ENCODE measurements at places on chromosomes 5 and 9.

DNA sequence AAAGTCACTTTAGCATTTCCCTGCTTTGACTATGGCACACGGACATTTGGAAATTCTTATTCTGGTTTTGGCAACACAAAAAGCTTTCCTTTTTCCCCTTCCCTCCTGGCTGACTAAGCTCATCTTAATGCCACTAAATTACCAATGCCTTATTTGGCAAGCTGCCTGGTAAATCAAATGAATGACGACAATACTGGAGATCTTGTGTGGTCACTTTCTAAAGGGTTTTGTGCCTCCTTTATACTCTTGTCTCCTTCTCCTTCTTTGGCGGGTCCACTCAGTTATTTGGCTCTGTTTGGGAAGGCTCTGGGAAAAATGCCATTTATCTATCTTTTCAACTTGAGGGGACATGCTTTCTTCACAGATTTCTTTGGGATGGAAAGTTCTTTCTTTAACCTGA is 34.9 kb downstream of the SH3GL2 start:
- no peak for DNase-seq

DNA sequence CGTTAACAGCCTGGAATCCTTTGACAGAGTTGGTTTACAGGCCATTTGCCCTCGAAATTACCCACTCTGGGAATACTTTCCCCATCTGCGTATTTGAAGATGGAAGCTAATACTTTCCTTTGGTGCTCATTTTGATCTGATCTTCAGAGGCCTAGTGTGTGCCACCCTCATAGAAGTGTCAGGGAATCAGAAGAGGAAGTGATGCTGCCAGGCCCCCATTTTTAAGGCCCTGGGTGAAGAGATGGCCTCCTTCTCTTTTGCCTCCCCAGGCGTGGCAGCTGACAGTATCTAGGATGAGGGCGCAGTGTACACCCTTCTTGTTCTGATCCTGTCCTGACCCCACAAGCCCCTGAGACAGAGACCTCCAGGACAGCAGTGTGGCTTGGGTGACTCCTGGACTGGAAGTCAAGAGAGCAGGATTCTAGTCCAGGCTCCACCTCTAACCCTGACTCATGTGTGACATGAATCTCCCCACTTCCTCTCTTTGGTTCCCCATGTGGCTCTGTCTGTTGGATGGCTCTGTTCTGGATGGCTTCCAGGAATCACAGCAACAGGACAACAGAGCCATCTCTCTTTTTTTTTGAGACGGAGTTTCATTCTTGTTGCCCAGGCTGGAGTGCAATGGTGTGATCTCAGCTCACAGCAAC is 27.8 kb downstream of the CSF1R start:
- DNase-seq = no peak

GRCh38 chr9:131584858-131585257 is 39.5 kb downstream of the PRRT1B start:
- DNase-seq = no peak

DNA sequence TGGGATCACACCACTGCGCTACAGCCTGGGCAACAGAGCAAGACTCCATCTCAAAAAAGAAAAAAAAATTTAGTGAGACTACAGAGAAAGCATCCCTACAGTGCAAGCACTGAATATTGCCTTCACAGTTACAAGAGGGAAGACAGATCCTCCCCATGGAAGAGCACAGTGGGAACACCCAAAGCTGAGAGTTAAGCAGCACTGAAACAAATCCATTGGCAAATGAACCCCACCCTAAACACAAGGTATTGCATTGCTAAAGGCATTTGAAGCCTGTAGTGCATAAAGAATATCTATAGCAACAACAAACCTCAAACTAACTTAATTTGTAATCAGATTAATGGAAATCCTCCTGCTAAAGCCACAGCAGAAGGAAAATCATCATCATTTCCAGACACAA is 27.1 kb downstream of the HTR1A start:
- DNase-seq = no peak

- DNase-seq = no peak
Measured at GRCh38 chr9:103116246-103116645, 121.1 kb downstream of the CYLC2 start.

GRCh38 chr9:19550009-19550408 is 141.2 kb downstream of the ACER2 start:
- no peak for DNase-seq

GRCh38 chr5:3036041-3036788 is 284.7 kb upstream of the IRX2 start:
- no peak for DNase-seq

- no peak for DNase-seq
Measured at GRCh38 chr5:37836592-37837413, 3.0 kb downstream of the GDNF start.

DNA sequence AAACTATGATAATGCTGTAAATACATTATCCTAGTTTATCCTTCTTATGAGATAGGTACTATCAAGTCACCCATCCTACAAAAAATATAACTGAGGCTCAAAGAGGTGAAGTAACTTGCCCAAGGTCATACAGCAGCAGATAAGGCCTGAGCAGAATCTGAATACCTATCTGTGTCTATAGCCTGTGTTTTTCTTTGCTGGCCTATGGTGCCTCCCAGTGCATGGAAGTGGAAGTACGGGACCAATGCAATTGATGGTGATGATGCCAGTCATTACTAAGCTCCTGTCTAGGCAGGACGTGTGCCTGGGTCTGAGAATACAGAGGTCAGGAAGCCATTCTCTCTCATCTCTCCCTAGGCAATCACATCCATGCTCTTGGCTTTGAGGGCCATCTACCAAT is 67.8 kb downstream of the FAT2 start:
- no peak for DNase-seq

DNA sequence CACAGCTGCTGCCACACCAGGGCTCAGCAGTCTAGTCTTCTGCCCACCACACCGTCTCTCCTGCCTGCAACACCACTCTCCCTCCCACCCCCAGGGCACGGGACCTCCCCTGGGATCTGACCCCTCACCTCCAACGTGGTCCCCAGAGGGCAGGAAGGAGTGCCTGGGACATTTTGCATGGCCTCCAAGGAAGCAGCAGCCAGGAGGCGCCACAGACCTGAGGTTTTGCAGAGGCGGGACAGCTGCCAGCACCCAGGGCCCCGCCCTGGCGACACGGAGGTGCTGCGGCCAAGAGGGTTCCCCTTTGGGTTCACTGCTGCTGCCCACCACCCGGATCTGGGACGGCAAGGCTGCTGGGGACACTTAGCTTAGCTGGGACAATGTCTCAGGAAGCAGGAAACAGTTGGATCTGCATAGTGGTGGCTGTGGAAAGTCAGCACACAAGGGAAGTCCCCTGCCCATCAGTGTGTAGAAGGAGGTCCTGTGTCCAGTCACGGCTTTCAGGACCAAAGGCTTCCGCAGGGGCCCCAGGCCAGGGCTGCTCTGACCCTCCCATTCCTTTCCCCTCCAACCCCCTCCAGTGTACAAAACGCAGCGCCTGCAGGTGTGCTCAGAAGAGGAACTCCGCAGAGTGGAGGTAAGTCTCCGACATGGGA is 13.8 kb downstream of the PROP1 start:
- DNase-seq = no peak

DNA sequence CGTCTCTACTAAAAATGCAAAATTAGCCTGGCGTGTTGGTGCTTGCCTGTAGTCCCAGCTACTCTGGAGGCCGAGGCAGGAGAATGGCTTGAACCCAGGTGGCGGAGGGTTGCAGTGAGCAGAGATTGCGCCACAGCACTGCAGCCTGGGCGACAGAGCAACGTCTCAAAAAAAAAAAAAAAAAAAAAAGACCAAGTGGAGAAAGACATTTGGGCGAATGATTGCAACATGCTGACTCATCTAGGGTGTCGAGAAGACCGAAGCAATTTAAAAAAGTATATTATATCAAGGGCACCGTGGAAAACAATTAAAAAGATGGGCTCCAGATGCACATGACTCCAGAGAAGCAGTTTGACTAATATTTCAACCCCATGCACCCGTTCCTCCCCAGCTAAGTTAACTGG is 9.2 kb downstream of the KLF4 start:
- no peak for DNase-seq

- no peak for DNase-seq
Measured at GRCh38 chr9:20319641-20320337, 302.5 kb downstream of the MLLT3 start.

DNA sequence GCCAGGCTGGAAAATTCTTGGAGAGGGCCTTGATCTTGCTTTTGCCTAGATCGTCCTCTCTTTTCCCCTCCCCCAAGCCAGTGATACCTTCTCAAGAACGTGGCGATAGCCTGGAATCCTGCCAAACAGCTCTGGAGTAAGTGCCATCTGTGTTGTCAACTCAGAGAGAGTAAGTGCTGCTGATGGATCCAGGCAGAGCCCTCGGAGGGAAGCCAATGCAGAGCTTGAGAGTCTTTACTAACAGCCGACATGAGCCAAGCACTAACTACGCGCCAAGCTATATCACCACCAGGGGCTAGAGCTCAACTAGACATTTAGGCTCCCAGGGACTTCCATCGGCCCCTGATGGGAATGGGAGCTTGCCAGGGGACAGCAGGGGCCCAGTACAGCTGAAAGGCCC is 17.6 kb downstream of the RAPGEF1 start:
- no peak for DNase-seq

DNA sequence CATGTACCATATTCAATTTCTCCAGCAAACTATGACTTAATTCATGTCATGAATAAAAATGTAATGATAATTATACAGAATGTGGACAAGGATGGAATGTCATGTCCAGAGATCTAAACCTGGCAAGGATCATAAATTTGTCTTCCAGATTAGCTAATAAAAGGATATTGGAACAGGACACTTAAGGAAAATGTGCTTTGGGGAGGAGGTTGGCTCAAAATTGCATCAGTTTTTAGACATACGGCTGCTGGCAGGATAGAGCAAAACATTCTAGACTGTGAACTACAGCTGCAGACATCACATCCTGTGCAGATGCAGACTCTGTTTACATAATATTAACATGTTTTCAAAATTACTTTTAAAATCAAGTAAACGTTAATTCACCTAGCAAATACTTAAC is 248.4 kb downstream of the TLR4 start:
- no peak for DNase-seq

GRCh38 chr5:35383041-35383440 is 152.8 kb upstream of the PRLR start:
- no peak for DNase-seq

DNA sequence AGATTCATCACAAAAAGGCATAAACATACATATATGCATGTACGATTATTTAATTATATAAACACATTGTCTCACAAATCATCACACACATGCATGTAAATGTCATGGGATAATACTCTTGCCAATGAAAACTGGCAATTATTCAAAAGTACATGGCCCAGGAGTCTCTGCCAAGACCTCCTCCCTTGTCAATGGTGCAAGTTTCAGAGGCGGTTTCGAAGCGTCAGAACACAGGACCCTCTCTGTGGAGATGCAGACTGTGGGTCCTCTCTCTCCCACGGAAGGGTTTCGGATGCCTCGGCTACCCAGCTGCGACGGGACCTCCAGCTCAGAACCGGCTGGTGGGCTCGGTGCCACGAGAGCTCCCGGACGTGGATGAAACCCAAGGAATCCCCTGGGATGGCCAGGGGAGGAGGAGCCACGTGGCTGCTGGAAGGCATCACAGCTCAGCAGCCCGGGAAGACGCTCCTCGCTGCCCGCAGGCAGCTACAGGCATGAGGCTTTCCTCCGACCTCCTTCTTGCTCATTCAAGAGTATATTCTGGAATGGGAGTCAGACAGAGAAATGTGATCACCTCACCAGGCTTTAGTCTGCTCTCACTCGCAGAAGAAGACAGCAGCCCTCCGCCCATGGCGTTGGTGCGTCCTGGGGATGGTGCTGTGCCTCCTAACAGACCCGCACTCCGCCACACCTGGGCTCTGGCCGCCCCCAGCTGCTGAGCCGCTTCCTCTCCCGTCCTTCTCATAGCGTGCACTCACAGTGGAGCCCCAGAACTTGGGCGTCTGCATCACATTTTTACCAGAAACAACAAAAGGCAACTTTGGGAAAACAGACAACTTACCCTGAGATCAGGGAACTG is 308.8 kb downstream of the IRX2 start:
- no peak for DNase-seq

- DNase-seq = no peak
Measured at GRCh38 chr5:146425023-146425422, 22.1 kb upstream of the TCERG1 start.

- DNase-seq = no peak
Measured at GRCh38 chr5:1298723-1299510, 4.0 kb upstream of the TERT start.

DNA sequence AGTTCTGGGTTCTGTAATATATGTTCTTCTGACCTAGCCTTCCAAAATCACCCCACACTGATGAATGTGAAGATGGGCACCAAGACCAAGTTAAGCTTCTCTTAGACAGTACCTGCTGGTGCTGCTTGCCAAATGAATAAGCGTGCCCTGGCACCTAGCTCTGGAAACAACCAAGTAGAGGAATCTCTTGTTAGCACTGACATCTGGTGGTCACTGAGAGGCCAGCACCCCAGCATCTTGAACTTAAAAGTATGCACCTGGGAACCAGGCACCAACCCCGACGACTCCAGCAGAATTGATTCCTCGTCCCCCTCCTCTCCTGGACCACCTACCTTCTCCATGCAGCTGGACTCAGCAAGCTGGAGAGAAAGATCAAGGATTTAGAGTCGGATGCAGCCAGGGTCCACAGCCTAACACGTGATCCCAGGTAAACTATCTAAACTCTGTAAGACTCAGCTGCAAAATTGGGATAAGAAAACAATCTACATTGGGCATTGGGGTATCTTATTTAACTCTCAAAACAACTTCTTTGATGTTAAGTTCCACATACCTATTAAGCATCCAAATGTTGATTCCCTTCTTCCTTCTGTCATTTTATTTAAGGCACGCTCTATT is 89.8 kb downstream of the SLC1A3 start:
- DNase-seq = no peak

DNA sequence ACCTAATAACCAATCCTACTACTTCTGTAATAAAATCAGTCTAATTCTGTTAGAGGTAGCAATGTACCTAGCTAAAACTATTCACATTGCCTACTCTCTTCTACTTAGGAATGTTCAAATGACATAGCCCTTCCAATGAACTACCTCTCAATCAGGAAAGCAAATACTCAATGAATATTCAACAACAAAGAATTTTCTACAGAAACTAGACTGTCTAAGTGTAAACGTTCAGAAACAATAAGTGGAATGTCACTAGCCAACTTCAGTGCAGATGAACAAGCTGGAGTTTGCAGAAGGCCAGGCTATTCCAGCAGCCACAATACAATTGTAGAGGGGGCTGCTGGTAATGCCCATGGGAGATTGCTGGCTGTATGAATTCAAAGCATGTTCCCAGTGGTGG is 743.2 kb upstream of the CDH10 start:
- DNase-seq = no peak

DNA sequence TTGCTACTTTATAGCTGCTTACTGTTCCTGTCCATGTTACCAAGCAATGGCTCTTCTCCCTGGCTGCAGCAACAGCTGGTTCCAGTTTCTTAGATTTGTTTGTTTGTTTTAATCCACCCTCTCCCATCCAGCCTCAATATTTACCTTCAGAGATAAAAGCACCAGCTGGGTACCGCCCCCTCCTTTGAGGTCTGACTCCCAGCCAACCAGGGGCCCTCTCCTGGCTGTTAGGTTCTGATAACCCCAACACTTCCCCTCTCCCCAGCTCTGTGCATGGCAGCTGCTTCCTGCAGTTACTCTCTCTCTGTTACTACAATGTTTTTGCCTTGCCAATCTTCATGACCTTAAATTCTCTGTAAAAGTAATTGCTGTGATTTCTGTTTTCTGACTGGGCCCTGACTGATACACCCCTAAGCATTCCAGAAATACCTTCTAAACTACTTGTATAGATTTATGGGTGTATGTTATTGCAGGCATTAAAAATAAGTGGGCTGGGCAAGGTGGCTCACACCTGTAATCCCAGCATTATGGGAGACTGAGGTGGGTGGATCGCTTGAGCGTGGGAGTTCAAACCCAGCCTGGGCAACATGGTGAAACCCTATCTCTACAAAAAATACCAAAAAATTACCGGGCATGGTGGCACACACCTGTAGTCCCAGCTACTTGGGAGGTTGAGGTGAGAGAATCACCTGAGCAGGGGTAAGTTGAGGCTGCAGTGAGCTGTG is 2.6 kb upstream of the GCNT1 start:
- peak; percentile 24 for DNase-seq
